Memory B cell (primary cell): ENCODE measurements at places on chromosomes 12 and 14.

GRCh38 chr12:131444220-131445164 lies 266.4 kb upstream of the SFSWAP start:
- H3K27ac ChIP-seq = no peak overlapping the region
- peaks cover 2% of the 10 kb centered on the region for H3K27me3 ChIP-seq
- H3K4me1 ChIP-seq = no peaks in the 10 kb centered on the region
- H3K36me3 ChIP-seq = no peaks in the 10 kb centered on the region

DNA sequence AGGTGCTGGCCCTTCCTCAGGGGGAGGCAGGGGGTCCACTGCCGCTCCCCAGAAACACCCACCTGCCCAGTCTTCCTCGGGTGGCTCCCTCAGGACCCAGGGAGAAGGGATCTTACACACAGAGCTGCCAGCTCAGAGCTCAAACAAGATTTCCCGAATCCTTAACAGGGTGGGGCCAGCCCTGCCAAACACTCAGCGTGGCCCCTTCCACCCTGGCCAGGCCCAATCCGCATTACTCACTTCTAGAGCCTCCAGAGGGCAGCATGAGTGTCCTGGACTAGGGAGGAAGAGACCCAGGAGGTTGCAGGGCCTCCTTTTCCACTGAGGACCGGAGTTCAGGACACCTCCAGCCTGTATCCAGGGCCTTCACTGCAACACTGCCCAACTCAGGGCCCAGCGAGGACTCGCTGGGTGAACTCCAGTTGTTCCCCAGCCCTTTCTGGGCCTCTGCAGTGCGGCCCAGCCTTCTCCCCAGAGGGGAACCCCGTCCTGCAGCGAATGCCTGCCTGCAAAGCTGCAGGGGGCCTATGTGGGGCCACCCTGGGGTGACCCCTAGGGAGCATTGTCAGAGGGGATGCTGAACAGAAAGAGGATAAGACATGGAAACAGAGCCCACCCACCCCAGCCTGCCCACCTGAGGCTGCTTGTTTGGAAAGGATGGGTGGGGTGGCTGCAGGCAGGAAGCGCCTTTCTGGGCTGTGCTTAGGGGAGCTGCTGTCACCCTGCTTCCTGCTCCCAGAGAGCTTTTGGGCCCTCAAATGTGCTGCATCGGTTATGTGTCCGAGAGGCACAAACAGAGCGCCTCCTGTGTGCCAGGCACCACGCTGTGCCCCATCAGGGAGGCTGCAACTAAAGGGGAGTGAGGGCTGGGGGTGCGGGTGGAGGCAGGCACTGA lies 43.8 kb downstream of the CCNK start:
- H3K36me3 ChIP-seq = no peaks in the 10 kb centered on the region
- no peak for DNase-seq
- H3K27ac ChIP-seq = no peak overlapping the region
- peaks cover 5% of the 10 kb centered on the region for H3K4me1 ChIP-seq
- H3K4me3 ChIP-seq = no peak overlapping the region

GRCh38 chr12:99213047-99213446 lies 434.5 kb upstream of the GARIN6 start:
- H3K27me3 ChIP-seq = peaks cover 5% of the 10 kb centered on the region
- no peaks in the 10 kb centered on the region for H3K4me1 ChIP-seq
- DNase-seq = no peak
- H3K4me3 ChIP-seq = no peak overlapping the region

DNA sequence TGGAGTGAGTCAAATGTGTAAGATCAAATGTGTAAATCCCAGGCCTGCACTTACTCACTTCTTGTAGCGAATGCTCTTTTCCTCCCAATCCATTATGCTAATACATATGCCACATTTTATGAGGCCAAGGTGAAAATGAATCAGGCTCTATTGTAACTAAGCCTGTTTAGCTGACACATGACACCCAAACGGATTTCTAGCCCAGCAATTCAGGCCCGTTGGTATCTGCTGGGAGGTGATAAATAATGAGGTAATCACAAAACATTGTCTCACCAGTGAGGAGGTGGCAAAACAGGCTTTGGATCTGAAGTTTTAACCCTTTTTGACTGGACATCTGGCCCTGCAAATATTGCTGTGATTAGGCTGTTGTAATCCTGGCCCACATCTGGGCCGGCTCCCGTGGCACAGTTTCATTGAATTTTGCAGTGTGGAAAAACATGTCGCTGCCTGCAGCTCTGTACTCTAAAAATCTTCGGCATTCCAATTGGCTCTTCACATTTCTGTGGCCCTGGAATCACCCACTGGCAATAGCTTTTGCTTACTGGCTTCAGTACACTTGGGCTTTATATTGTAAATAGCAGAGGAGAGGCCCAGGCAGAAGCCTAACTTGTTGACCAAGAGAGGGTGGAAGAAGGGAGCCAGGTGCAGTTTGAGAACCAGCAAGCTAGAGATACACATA lies 106.1 kb downstream of the PAX9 start:
- H3K27ac ChIP-seq = no peak overlapping the region
- H3K27me3 ChIP-seq = no peaks in the 10 kb centered on the region
- no peak overlapping the region for H3K4me3 ChIP-seq
- H3K36me3 ChIP-seq = no peaks in the 10 kb centered on the region

- peak overlapping the region; percentile 6 for H3K4me3 ChIP-seq
- H3K36me3 ChIP-seq = no peaks in the 10 kb centered on the region
- peaks cover 10% of the 10 kb centered on the region for H3K4me1 ChIP-seq
- H3K27ac ChIP-seq = no peak overlapping the region
Measured at GRCh38 chr12:24839268-24839791, 109.6 kb downstream of the BCAT1 start.

DNA sequence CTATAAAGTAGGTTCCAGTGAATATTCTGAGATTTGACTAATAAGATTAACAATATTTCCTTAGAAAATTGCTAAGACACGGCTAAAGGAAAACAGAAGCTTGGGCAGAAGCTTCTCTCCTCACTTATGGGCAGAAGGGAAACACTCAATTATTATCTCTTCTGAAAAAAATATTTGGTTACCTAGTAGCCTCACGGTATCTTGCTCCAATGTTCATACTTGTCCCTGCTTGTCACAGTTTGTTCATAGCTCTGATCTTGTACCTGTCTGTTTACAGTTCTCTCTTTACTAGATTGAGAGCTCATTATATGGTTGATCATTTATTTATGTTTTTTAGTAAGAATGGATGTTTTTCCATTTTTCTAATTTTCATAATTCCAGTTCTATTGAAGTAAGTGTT lies 458.0 kb upstream of the ATP2B1 start:
- H3K36me3 ChIP-seq = no peaks in the 10 kb centered on the region
- no peaks in the 10 kb centered on the region for H3K27me3 ChIP-seq
- H3K4me1 ChIP-seq = peaks cover 8% of the 10 kb centered on the region
- H3K27ac ChIP-seq = no peak overlapping the region
- no peak overlapping the region for H3K4me3 ChIP-seq

DNA sequence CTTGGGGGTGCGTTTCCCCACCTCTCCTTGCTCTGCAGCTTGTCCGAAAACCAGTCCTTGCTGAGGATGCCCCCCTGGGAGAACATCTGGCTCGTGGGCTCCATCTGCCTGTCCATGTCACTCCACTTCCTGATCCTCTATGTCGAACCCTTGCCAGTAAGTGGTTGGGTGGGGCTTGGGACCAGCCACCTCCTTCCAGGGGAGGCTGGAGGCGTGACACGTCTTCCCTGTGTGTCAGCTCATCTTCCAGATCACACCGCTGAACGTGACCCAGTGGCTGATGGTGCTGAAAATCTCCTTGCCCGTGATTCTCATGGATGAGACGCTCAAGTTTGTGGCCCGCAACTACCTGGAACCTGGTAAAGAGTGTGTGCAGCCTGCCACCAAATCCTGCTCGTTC lies 57.5 kb downstream of the ANAPC7 start:
- peaks cover 41% of the 10 kb centered on the region for H3K36me3 ChIP-seq
- no peaks in the 10 kb centered on the region for H3K27me3 ChIP-seq
- H3K27ac ChIP-seq = no peak overlapping the region
- no peak for DNase-seq
- no peaks in the 10 kb centered on the region for H3K4me1 ChIP-seq
- no peak overlapping the region for H3K4me3 ChIP-seq

GRCh38 chr14:91254461-91254860 lies 10.0 kb upstream of the GPR68 start:
- no peaks in the 10 kb centered on the region for H3K36me3 ChIP-seq
- H3K27me3 ChIP-seq = no peaks in the 10 kb centered on the region
- H3K4me3 ChIP-seq = peak overlapping the region; percentile 79
- peaks cover 39% of the 10 kb centered on the region for H3K4me1 ChIP-seq
- H3K27ac ChIP-seq = peak overlapping the region; percentile 6

DNA sequence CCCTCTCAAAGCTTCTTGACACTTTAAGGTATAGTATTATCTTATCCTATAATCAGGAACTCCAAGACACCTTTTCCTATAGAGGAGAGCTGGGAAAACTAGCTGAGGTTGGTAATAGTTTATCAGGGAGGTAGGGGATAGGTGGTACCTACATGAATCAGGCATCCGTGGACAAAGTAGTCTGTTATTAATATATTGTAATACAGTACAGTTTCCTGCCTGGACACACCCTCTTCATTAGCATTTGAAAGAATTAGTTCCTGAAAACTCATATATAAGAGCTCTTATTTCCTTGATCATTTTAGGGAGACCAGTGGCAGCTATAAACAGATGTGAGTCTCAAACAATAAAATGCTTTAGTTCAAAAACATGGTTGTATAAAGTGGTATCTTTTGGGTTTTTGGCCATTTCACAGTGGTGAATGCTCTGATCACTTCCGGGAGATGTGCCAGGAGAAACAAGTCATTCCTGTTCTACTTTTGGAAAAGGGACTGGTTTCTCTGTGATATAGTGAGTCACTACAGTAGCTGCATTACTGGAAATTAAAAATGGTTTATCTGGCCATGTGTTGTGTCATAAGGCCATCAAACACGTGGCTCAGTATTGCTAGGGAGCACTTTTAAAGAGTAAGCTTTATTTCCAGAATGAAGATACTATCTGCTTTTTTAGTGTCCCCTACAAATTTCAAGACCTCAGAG lies 98.1 kb downstream of the KLRB1 start:
- no peaks in the 10 kb centered on the region for H3K36me3 ChIP-seq
- H3K27me3 ChIP-seq = no peaks in the 10 kb centered on the region
- H3K27ac ChIP-seq = peak overlapping the region; percentile 71
- DNase-seq = no peak

- no peak for DNase-seq
- peaks cover 2% of the 10 kb centered on the region for H3K36me3 ChIP-seq
- H3K27me3 ChIP-seq = no peaks in the 10 kb centered on the region
- H3K27ac ChIP-seq = peak overlapping the region; percentile 90
Measured at GRCh38 chr14:73742520-73743238, 28.5 kb upstream of the PNMA1 start.

DNA sequence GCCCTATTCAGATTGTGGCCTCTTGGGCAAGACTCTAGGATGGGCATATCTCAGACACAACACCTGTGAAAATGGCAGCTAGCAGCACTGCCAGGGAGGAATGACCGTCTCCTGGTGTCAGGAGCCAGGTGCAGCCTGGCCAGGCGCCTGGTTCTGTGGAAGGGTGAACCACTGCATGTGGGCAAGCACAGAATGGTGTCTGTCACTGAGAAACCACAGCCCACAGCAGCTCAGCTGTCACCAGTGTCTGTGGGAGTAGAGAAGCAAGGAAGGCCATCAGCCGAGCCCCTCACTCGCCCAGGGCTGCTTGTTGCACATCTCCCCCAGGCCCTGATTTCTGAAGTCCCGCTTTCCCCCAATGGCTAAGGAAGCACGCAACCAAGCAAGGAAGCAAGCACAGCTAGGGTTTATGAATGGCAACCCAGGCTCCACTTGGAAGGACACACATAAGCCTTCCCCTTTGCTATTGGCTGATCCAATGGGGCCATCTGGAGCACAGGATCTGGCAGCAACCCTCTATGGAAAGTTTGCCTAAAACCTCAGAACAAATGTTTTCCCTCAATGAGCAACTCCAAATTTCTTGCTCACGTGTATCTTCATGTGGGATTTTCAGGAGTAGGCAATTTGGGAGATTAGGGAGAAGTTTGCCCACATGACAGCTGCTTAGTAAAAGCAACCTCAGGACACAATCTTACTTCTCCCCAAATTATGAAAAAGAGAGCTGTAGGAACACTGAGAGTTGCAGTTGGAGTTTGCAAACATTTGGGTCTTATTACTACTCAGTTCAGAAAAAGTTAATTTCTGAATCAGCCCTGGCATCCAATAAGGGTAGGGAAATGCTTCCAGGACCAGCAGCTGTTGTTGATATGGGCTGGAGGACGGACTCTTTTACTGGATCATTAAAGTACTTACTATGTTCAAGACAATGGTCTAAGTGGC lies 44.7 kb downstream of the GPHB5 start:
- no peaks in the 10 kb centered on the region for H3K36me3 ChIP-seq
- no peaks in the 10 kb centered on the region for H3K27me3 ChIP-seq
- no peak for DNase-seq
- no peaks in the 10 kb centered on the region for H3K4me1 ChIP-seq
- no peak overlapping the region for H3K27ac ChIP-seq
- H3K4me3 ChIP-seq = no peak overlapping the region

DNA sequence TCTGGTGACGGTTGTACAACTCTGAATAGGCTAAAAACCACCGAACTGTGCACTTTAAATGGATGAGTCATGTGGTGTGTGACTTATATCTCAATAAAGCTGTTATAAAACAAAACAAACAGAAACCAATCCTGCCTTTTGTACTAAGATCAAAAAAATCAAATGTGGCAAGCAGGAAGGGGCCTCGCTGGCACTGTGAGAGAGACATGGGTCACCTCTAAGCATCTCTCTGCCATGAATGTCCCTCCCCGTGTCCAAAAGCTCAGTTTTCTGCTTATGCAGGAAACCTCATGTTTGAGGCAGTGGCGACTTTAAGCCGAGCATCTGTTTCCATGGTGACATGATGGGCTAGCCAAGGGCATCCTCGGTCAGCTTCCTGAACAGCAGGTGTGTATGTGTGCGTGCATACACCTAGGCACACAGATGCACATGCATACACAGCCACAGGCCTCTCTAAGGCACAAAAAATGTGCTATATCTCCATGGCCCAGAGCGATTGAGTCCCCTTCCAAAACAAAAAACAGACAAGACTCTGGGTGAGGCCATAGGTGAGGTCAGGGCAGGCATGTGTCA lies 44.4 kb downstream of the ARL6IP4 start:
- H3K27ac ChIP-seq = no peak overlapping the region
- no peaks in the 10 kb centered on the region for H3K27me3 ChIP-seq
- H3K4me1 ChIP-seq = peaks cover 6% of the 10 kb centered on the region

DNA sequence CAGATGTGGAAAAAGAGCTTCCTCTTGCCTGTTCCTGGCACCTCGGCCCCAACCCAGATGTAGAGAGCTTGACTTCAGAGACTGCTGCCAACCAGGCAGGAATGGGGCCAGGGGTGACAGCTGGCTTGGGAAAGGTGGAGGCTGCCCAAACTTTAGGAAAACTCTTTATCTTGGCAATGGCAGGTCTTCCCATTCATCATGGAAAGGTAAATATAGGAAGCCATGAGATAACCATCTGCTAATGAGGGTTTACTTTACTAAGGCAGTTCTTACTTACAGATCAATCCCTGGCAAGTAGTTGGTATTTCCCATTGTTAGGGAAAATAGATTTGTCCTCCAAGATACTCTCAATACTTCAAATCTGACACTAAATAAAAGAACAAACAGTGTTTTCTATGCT lies 143.1 kb upstream of the NUDT4 start:
- H3K36me3 ChIP-seq = peaks cover 5% of the 10 kb centered on the region
- H3K4me3 ChIP-seq = no peak overlapping the region
- no peak overlapping the region for H3K27ac ChIP-seq

DNA sequence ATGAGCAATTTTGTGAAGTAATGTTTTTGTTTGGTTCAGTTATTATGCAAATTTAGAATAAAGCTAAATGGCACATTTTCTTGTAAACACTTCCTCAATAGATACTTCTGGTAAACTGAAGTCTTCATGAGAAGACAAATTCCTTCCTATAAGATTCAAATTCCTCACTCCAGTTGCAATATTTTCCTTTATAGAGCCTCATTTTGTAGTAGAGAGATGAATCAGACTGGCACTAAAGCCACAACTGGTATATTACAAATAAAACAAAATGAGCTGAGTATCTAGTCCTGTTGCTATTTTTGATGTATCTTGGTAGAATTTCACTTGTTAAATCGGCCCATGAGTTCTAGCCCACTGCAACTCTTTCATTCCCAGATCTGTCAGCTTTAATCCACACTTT lies 5.5 kb downstream of the LGR5 start:
- H3K4me1 ChIP-seq = peaks cover 3% of the 10 kb centered on the region
- H3K4me3 ChIP-seq = no peak overlapping the region
- H3K27ac ChIP-seq = no peak overlapping the region
- no peak for DNase-seq
